ENCODE measurements at places on chromosomes 5 and 9.

DNA sequence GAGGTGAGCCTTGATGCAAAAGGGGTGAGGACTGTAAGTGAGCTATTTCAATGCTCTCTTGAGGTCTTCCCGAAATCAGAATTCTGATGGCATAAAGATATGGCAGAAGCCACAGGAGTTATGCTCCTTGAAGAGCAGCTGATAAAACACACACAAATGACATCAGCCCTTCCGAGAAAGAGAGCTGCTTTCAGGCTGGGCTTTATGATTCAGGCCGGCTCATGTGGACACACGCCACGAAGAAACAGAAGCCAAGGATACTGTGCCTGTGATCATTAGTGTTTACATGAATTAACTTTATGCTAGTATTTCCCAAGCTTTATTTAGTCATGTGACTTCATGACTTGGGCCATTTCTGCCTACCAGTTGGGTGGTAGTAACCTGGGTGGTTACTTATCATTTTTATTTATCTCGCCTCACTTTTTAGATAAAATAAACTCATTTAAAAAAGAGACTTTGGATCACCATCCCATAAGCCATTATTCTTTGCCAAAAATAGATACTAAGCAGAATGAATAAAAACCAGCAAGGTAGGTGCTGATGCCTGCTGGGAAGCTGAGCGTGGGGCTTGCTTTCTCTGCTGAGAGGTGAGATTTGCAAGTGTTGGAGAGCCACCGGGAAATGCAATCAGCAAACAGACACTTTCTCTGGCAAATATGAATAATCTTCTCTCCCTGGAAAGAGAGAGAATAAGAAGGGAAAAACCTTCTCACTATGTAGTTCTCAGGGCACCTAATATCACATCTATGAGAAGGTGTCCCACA is 73.0 kb upstream of the SLC25A51 start:
- peak; percentile 96 for DNase-seq

- DNase-seq: no peak
Measured at GRCh38 chr5:154860765-154861164, 2.3 kb downstream of the CNOT8 start.

GRCh38 chr9:122475717-122476116 is 2.0 kb downstream of the OR1J1 start:
- DNase-seq: no peak

DNA sequence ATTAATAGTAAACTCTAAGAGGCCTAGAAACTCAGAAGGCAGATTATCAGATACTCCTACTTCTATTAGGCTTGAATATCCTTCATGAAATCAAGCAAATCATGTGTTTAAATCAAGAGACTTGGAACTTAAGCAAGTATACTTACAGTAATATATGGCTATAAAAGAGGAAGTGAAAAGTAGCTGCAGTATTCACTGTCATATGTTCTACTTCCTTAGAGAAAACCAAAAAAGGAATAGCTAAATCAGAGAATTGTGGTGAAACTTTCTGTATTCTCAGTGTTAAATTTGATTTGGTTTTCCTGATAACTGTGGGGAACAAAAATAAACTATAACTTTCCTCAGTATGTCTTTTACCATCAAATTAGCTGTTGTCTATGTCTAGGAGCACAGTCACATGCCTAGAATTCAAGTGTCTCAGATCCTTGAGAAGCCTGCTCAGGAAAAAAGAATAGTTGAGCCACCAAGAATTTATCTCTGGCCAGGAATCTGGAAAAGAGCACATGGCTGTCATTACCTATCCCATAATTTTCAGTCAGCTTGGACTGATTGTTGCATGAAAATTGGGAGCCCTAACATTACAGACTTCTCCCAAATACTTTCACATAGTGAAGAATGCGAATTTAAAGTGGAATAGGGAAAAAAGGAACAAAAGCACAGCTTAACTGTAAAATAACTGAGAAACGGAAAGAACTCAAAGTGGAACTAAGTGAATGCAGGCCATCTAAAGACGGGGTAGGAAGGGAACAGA is 1.7 kb downstream of the FKBP15 start:
- no peak for DNase-seq

GRCh38 chr5:94485067-94485466 is 133.3 kb downstream of the KIAA0825 start:
- no peak for DNase-seq

DNA sequence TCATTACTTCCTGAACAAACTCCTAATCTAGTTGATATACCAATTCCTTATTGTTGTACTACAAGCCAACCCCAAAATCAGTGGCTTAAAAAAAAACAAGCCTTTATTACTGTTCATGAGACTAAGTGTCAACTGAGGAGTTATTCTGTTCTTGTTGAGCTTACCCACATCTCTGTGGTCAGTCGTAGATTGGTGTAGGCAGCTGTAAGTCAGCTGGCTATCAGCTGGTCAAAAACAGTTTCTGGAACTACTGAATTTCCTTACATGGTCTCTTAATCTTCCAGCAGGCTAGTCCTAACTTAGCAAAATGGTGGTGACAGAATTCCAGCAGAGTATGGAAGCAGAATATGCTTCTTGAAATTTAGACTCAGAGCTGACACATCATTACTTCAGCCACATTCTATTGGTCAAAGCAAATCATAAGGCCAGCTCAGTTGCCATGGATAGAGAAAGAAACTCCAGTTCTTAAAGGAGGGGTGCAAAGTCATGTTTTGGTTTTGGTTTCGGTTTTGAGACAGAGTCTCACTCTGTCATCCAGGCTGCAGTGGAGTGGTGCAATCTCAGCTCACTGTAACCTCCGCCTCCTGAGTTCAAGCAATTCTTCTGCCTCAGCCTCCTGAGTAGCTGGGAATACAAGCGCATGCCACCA is 386.1 kb upstream of the MPDZ start:
- DNase-seq: peak; percentile 71

DNA sequence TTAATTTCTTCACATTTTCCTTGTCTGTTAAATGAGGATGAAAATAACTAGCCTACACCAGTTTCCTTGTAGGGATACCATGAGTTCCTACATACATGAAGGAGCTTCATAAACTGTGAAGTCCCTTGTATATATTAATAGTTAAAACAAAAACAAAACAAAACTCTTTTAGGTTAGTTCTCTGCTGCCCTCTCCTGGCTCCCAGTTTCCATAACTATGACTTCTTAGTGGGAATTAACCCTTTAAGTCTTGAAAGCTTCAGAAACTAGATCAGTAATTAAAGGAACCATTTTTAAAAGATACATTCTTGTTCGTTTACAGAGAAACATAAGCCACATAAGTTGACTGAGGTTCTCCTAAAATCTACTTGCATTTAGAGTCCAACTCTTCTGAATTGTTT is 500.0 kb upstream of the C9orf72 start:
- peak; percentile 52 for DNase-seq

DNA sequence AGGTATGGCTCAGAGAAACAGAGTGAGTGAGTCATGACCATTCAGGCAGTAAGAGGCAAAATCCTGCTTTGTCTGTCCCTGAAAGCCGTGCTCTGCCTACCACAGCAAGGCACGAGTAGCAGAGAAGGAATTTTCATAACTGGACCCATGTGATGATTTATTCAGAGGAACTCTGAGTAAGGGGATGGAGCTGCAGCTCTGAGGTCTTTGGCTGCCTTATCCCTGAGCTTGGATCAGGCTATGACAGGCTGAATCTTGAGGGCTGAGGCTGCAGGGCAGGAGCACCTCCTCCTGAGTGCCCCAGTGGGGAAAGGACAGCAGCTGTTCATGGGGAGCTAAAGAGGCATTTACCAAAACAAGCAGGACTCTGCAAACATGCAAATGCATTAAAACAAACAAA is 183.4 kb downstream of the PAPPA start:
- DNase-seq: peak; percentile 81

GRCh38 chr9:86534572-86535258 is 180.5 kb upstream of the TUT7 start:
- peak; percentile 82 for DNase-seq

GRCh38 chr5:112684737-112685136 is 52.9 kb upstream of the APC start:
- DNase-seq: no peak

DNA sequence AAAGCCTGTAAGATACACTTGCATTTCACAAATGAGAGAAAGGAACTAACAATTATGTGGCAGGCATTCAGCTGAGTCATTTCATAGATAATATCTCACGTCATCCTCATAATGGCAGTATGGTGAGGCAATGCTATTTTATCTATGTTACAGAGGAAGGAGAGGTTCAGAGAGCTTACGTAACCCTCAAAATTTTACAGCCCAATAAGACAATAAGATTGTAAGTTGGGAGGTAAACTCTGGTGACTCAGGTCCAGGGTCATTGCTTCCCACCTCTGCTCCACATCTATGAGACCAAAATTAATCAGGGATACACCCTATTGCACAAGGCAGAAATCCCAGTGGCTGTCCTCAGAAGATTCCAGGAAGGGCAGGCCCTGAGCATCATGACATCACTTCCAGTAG is 309.7 kb downstream of the NSG2 start:
- DNase-seq: peak; percentile 56

- no peak for DNase-seq
Measured at GRCh38 chr9:117624106-117624505, 80.1 kb upstream of the TLR4 start.

- no peak for DNase-seq
Measured at GRCh38 chr5:83434946-83435345, 36.6 kb upstream of the VCAN start.

- DNase-seq: peak; percentile 43
Measured at GRCh38 chr5:57082441-57083067, 91.3 kb upstream of the GPBP1 start.

DNA sequence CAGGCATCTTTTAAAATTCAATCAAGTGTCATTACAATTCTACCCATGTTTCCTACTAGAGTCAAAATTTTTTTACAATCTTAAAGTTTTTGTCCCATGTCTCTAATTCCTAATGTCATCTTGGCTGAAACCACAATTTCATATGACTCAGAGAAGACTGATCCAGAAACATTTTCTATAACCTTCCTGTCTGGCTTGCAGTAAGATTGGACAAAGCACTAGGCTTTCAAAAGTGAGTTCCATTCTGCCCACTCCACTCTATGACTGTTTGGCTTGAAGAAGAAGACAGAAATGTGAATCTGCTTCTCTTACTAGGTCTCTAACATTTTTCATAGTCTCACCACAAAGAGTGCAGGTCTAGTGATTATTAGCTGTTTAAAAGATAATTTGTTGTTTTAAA is 88.8 kb downstream of the NR3C1 start:
- peak; percentile 88 for DNase-seq

- DNase-seq: no peak
Measured at GRCh38 chr9:88672874-88673689, 138.1 kb downstream of the NXNL2 start.

- peak; percentile 11 for DNase-seq
Measured at GRCh38 chr5:133831491-133832224, 136.8 kb downstream of the C5orf15 start.

DNA sequence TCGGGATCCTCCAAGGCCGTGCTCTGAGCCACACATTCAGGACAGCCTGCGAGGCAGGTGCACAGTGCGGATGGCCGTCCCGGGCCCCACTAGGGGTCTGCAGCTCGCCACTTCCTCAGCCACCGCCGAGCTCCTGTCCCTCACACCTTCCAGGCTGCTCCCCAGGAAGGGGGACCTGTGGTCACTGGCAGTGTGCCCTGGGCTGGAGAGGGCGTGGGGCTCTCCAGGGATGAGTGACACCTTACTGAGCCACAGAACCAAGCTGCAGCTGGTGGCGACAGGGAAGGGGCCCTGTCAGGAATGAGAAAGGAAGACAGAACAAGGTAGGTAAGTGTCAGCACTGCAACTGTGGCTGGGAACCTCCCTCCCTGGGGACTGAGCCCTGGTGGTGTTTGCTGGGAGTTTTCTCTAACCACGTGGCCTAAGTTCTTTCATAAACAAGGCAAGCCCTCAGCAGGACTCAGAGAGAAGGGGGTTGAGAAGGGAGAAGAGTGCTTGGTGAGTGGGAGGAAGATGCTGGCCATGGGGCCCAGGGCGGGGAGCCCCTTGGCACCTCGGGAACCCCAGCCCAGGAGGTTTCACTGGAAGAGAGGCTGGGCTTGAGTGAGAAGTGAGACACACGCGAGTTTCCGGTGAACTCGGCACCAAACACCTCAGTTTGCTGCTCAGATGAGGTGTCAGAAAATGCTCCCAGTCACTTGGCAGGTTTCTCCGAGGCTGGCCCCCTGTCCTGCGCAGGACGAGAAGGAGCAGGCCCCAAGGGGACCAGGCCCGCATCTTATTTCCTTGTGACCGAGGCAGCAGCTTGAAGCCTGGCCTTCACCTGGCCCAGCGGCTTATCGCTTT is 5.2 kb downstream of the IL13 start:
- peak; percentile 35 for DNase-seq

GRCh38 chr5:161189452-161189851 is 337.4 kb upstream of the ATP10B start:
- no peak for DNase-seq

DNA sequence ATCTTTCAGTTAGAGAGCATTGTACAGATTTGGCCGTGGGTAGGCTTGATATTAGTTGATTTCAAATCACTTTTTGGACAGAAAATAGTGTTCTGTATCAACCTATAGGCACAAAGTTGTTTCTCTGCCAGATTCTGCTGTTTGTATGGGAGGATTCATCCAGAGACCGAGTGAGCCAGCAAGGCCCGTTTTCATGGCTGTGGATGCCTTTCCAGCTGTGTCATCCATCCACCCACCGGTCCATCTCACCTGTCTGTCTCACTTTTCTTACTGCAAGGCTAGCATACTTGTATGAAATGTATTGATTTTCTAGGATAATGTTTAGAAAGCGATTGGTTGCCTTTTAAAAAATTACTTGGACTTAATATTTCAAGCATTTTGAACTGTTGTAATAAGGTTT is 34.4 kb downstream of the ICE1 start:
- DNase-seq: no peak

Data from iris pigment epithelial cell (primary cell).